ENCODE measurements at places on chromosomes 2 and 18. TPM values are rescaled to one million over a fixed set of nuclear protein-coding genes. Genes with fewer than 3 reads are reported as not detected.

- no peaks in the 10 kb centered on the region for H3K36me3 ChIP-seq
- no peaks in the 10 kb centered on the region for H3K27me3 ChIP-seq
- peak; percentile 39 for DNase-seq
- no peak overlapping the region for H3K4me3 ChIP-seq
- H3K27ac ChIP-seq = no peak overlapping the region
- H3K4me1 ChIP-seq = no peaks in the 10 kb centered on the region
Measured at GRCh38 chr2:24183366-24184069, 8.7 kb downstream of the FAM228A start.

DNA sequence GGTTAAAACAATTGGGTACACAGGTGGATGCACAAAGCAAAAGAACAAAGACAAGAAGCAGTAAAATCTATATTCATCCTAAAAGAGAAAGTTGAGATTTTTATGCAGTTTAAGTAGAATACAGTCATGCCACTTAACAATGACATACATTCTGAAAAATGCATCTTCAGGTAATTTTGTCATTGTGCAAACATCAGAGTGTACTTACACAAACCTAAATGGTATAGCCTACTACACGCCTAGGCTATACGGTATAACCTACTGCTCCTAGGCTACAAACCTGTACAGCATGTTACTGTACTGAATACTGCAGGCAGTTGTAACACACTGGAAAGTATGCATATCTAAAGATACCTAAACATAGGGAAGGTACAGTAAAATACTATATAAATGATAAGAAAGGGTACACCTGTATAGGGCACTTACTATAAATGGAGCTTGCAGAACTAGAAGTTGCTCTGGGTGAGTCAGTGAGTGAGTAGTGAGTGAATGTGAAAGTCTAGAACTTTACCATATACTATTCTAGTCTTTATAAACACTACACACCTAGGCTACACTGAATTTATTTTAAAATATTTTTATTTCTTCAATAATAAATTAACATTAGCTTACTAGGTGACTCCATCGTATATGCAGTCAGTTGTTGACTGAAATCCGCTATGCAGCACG lies 132.9 kb downstream of the BARD1 start:
- DNase-seq = no peak
- H3K4me1 ChIP-seq = no peaks in the 10 kb centered on the region
- no peaks in the 10 kb centered on the region for H3K27me3 ChIP-seq
- no peak overlapping the region for H3K4me3 ChIP-seq
- no peak overlapping the region for H3K27ac ChIP-seq

GRCh38 chr2:129876541-129876940 lies 102.9 kb upstream of the RAB6C start:
- peaks cover 2% of the 10 kb centered on the region for H3K4me1 ChIP-seq
- H3K36me3 ChIP-seq = no peaks in the 10 kb centered on the region
- DNase-seq = peak; percentile 25
- H3K4me3 ChIP-seq = no peak overlapping the region

DNA sequence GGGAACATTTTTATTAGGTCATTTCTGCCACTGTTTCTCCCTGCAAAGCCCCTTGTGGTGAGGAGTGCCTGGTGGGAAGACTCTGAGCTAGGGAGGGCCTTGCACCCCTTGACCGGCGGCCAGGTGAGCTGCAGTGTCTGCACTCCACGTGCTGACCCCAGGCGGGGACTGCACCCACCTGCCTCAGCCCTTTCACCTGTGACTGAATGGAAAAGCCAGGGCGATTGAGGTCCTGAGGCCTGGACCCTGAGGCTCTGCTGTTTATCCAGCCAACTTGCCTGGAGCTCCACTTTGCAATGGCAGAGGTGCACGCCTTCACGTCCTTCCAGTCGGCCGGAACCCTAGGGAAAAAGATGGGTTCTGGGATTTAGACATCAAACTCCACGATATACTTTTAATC lies 53.1 kb downstream of the TMEM18 start:
- H3K36me3 ChIP-seq = no peaks in the 10 kb centered on the region
- no peak overlapping the region for H3K4me3 ChIP-seq
- H3K27ac ChIP-seq = no peak overlapping the region
- DNase-seq = no peak
- H3K4me1 ChIP-seq = no peaks in the 10 kb centered on the region

Gene TNFRSF11A
- total RNA-seq = 4.3 TPM
